Cortex of kidney (tissue), 1 donor: ENCODE measurements at places on chromosomes 13 and 19.

DNA sequence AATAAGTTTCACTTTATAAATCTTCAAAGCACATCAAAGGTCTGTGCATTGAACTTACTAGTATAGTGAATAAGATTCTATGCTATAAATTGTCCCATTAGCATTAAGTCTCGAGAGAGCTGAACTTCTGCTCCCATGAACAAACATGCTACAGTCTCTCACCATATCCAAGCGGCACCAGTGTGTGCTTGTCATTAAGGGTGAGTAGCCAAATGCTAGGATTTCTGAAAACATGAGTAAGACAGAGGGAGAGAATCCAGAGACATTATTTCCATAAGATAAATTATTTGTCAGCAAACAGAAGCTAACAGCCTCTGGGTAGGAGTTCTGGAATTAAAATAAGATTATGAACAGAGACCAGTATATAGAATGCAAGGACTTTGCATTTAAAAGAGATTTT, 2882.5 kb downstream of the PCDH9 start:
- DNase-seq = no peak

DNA sequence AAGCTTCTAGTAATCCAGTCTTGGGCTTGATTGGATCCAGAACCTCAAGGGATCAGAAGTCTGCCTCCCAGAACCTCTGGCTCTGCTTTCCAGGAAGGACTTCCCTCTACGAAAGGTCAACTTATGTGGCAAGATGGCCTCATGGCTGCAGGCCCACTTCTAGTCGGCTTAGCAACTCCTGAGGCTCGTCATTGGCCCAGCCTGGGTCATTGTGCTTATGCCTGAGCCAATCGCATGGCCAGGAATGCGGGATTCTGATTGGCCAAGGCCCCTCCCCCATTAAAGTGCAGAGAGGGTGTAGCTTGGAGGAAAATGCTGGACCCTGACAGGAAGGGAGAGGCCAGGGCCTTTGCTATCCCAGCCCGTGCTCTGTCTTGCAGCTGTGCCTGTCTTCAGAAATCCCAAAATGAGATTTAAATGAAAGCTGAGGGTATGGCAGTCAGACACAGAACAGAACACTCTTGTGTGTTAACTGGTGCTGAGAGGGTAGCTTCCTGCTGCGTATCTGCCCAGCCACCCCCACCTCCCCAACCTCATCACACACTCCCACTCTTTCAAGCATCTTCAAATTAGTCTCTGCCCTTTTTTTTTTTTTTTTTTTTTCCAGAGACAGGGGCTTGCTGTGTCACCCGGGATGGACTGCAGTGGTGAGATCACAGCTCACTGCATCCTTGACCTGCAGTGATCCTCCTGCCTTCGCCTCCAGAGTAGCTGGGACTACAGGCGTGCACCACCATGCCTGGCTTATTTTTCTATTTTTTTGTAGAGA, 5.5 kb upstream of the CCNE1 start:
- DNase-seq = no peak

- no peak for DNase-seq
These were observed 635.0 kb upstream of the SPRY2 start for GRCh38 chr13:80975903-80976302.

DNA sequence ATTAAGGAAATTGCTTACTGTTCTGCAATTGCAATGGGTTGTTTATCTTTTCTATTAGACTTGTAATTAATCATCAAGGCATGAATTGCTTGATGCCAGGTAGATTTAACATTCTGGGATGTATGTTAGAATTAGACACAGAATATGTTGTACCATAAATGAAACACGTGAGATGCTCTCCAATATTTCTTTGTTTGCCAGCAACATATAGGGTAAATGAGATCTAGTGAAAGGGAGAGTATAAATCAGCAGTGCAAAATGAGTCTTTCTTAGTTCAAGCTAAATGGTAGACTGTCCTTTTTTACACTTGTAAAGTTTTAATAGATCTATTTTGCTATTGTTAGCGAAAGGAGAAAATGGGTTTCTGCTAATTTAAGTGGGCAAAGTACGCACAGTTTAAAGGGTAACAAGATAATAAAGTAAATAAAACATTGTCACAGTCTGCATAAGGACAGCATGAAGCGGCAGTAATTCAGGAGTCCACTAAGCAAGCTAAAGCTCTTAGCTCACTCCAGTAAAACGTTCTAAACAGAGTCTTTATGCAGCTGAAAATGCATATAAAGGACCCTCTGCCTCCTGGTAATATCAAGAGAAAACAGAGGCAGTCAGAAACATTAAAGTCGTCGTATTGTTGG, 1137.1 kb downstream of the OLFM4 start:
- DNase-seq = no peak

DNA sequence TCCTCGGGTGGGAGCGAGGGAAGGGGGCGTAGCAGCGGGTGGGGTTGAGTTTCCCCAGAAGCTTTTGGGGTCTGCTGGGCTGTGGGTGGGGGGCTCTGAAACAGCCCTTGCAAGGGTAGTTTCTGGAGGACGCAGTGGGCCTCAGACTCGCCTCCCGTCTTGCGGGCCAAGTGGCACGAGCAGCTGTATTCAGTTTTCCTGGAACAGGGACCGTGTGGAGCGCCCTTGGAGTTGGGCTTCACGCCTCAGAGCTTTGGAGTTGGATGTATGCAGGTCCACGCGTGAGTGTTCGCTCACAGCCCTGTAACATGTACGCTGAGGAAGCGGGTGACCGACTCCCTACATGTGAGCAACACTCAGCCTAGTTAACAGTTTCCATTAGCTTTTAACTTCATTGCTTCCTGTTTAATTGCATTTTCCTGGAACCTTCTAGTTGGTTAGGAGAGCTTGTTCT, 603 bp downstream of the TM9SF2 start:
- DNase-seq = no peak

GRCh38 chr19:46186717-46187101, 38.7 kb downstream of the IGFL2 start:
- no peak for DNase-seq

GRCh38 chr13:75530549-75530961, 7.1 kb downstream of the COMMD6 start:
- no peak for DNase-seq

DNA sequence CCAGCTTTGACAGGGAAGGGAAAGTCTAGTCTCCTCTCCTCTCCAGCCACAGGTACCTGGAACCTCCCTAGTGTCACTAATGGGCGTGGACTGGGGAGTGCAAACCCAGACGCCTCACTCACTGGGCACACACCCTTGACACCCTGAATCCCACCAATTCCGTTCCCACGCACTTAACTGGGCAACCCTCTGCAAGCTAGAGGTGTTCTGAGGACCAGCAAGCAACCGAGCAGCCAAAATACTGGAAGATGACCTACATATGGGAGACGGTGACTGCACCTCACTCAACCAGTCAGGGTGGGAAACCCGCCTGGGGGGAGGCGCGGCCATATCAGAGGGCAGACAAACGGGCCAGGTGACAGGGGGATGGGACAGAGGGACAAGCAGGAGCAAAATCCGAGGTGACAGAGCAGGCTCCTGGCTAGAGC, 991 bp downstream of the ABHD17A start:
- no peak for DNase-seq

DNA sequence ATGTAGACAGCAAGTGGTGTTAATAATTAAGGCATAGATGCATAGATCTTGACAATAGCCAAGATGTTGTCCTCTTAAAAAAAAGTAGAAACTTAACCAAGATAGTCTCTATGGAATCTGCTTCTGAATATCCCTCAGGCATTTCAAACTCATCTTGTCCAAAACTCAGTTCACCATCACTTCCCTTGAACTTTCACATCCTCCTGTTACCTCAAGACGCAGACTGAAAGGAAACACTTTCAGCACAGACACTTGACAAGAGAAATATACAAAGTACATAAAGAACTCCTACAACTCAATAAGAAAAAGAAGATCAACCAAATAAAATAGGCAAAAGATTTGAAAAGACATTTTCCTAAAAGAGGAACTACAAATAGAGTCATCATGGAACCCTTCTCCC, 451.1 kb downstream of the FOXO1 start:
- DNase-seq = no peak

GRCh38 chr13:88670509-88670908, 999.3 kb downstream of the SLITRK5 start:
- no peak for DNase-seq

GRCh38 chr13:91785431-91786119, 387.2 kb downstream of the GPC5 start:
- DNase-seq = no peak

GRCh38 chr19:3857449-3858003, 11.3 kb downstream of the ZFR2 start:
- DNase-seq = no peak

- DNase-seq = no peak
These were observed 231.8 kb downstream of the SHISA2 start for GRCh38 chr13:25819856-25820530.

GRCh38 chr19:27767234-27767633, 1445.7 kb downstream of the UQCRFS1 start:
- DNase-seq = no peak

DNA sequence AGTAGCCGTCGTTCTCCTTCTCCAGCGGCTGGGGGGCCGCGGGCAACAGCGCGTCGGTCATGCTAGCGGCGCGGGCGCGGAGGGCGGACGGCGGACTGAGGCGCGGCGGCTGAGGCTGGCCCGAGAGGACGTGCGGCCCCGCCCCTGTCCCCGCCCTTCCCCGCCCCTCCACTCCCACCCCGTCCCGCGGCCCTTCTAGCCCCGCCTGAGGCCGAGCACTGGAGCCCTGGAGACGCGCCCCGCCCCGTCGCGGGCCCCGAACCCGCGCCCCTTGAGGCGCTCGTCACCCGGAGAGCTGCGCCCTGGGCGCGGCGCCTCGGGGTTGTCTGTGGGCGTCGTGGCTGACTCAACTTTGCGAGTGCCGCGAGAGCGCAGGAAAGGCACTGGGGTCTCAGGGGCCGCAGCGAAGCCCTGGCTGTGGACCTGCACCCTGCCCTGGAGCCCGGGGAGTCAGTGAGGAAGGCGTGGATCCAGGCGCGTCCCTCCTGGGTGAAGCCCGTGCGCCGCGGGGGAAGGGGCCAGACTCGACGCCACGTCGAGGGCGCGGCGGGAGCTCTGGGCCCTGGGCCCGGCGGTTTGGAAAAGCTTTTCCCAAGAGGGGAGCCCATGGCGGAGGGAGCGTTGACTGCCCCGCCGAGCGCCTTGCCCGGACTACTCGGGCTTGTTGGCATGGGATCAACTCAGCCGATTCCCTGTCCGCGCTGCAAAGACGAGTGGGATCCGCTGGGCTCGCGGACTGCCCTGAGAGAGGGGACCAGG, at the start of gene RHPN2:
Gene RHPN2, minus strand, starts transcription at position 97 of the 759 bp plus-strand sequence. Its CDS starts 36 bp downstream, at position 61.
- no peak for DNase-seq

DNA sequence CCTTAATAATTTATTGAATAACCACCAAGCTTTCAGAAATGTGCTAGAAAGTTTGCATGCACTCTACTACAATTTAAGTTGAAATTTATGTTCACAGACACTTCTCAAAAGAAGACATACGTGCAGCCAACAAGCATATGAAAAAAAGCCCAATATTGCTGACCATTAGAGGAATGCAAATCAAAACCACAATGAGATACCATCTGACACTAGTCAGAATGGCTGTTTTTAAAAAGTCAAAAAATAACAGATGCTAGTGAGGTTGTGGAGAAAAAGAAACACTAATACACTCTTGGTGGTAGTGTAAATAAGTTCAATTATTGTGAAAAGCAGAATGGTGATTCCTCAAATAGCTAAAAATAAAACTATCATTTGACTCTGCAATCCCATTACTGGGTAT, 308.8 kb upstream of the PCDH9 start:
- DNase-seq = no peak

GRCh38 chr13:20518660-20519100, 7.0 kb downstream of the CRYL1 start:
- no peak for DNase-seq

- no peak for DNase-seq
These were observed 11.4 kb upstream of the KRTDAP start for GRCh38 chr19:35501684-35502083.

GRCh38 chr19:51029718-51030117, 3.3 kb upstream of the KLK11 start:
- no peak for DNase-seq

GRCh38 chr19:5686647-5687359, 3.3 kb upstream of the RPL36 start:
- DNase-seq = no peak

- no peak for DNase-seq
These were observed 1.2 kb downstream of the CDC34 start for GRCh38 chr19:532561-533363.

GRCh38 chr13:77335543-77335942, 8.6 kb upstream of the MYCBP2 start:
- no peak for DNase-seq

DNA sequence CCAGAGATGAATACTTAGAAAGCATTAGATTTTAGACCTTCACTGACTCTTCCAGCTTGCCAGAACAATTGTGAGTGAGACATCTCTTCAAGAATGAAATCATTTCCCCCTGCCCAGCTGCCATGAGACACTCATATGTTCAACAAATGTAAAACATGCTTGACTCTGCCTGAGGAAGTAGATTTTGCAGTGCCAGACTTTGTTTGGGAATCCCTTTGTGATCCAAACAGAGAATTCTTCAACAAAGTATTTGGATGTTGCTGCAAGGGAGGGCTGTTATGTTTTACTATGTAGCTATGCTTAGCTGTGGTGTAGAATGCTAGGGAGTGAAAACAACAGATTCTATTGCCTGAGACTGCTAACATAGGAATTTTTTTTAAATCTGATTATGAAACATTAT, 416.4 kb downstream of the DCT start:
- no peak for DNase-seq

- no peak for DNase-seq
These were observed 12.0 kb downstream of the WDR88 start for GRCh38 chr19:33143897-33144405.

DNA sequence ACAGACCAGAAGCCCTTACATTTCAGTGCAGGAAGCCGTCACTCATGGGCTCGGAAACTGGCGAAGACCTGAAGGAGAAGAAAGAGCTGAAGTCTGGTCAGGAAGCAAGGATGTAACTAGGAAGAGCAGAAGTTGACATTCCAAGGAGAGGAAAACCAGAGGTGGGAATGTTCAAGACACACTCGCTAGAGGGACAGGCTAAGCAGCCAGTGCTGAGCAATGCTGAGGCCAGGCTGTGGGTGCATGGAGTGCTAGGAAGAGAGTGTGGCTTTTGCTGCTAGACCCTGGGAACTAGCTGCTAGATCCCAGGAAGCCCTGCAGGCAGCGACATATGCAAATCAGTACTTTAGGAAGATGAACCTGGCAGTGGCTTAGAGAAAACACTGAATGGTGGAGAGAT, 12.1 kb upstream of the URAD start:
- DNase-seq = no peak

GRCh38 chr13:77599351-77599750, 63.8 kb downstream of the SCEL start:
- no peak for DNase-seq

DNA sequence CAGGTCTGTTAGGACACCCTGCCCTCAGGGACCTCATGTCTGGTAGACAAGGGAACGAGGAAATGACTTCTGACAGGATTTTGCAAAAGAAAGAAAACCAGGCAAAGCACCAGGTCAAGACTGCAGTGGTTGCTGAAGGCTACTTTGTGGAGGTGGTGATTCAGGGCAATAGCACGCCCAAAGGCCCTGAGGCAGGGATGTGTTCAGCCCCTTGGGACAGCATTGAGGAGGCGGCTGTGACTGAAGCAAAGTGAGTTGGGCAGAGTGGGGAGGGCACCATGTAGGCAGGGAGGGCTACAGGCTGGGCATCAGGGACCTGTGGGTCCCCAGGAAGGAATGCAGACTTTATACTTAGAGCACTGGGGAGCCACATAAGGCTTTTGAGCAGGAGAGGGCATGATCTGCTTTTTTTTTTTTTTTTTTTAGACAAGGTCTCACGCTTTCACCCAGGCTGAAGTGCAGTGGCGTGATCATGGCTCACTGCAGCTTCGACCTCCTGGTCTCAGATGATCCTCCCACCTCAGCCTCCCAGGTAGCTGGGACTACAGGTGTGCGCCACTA, 10.8 kb upstream of the HOMER3 start:
- no peak for DNase-seq
